ENCODE measurements at places on chromosomes 2 and 18. TPM values are rescaled to one million over a fixed set of nuclear protein-coding genes. Genes with fewer than 3 reads are reported as not detected.

MAB21L4 gene
- total RNA-seq = not detected

ST6GAL2 gene
- total RNA-seq = not detected

APCDD1 gene
- not detected for total RNA-seq

SIX2 gene
- not detected for total RNA-seq

ASXL2 gene
- 46.4 TPM for total RNA-seq

TRPM8 gene
- not detected for total RNA-seq

SPC25 gene
- total RNA-seq = 38.4 TPM

C2orf81 gene
- 4.5 TPM for total RNA-seq

AQP12B gene
- total RNA-seq = not detected

TXNDC2 gene
- not detected for total RNA-seq

AKAIN1 gene
- total RNA-seq = not detected
